Stimulated activated CD4-positive, alpha-beta T cell treated with anti-CD3 and anti-CD28 coated beads, Interleukin-1b, Interleukin-23, amount 100 ng/mL, for 24 hours (primary cell): ENCODE measurements at places on chromosomes 2 and 18.

DNA sequence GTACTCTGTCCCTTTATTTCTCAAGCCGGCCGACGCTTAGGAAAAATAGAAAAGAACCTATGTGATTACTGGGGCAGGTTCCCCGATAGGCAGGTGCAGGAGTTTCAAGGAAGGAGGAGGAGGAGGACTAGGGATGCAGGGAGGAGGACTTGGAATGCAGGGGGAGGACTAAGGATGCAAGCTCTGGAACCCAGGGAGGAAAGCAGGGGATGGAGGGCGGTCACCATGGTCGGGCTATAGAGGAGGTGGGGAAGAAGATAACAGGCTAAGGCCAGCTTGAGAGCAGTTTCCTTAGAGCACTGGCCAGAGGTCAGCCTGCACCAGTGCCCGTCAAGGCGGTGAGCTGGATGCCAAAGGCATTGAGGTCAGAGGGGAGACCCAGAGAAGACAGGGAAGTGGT is 18.7 kb upstream of the B3GNT7 start:
- no peak for DNase-seq

- DNase-seq: no peak
Observed at GRCh38 chr2:163884416-163884815, 148.6 kb upstream of the FIGN start.

DNA sequence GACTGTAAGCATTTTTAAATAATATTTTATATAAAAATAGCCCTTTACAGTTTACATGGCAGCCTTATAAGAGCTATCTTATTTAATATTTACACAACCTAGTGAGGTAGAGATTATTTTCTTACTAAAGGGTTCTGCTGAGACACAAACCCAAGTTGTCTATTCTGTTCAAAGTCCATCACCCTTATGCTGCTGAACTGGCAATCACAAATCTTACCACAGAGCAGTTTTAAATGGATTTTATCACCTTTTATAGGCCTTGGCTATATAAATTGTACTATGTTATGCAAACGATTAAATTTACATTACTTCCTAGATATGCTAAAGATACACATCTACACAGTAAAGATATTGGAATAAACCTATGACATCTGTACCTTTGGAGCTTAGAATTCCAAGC is 40.7 kb downstream of the RBM45 start:
- no peak for DNase-seq

- no peak for DNase-seq
Observed at GRCh38 chr2:220277445-220277975, 650.1 kb downstream of the SLC4A3 start.

DNA sequence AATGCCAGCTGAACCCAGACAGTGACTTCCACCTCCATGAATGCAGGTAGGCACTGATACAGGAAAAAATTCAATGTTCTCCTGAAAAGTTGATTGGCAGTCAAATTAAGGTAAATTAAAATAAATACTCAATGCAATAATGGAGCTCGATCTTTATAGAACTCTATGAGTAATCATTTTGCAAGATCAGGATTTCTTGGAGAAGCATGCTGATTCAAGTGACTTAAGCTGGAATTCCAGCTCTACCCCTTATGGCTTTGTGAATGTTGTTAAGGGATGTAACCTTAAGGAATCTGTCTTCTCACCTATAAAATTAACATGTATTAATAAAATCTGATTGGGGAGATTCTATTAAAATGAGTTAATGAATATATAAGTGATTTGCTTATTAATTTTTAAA is 145.1 kb downstream of the QPCT start:
- no peak for DNase-seq

- no peak for DNase-seq
Observed at GRCh38 chr2:64390586-64390985, 63.4 kb upstream of the LGALSL start.

- no peak for DNase-seq
Observed at GRCh38 chr18:76498064-76498463, 3.0 kb upstream of the ZNF516 start.

GRCh38 chr2:132521341-132521740 is 104.7 kb downstream of the GPR39 start:
- DNase-seq: no peak

DNA sequence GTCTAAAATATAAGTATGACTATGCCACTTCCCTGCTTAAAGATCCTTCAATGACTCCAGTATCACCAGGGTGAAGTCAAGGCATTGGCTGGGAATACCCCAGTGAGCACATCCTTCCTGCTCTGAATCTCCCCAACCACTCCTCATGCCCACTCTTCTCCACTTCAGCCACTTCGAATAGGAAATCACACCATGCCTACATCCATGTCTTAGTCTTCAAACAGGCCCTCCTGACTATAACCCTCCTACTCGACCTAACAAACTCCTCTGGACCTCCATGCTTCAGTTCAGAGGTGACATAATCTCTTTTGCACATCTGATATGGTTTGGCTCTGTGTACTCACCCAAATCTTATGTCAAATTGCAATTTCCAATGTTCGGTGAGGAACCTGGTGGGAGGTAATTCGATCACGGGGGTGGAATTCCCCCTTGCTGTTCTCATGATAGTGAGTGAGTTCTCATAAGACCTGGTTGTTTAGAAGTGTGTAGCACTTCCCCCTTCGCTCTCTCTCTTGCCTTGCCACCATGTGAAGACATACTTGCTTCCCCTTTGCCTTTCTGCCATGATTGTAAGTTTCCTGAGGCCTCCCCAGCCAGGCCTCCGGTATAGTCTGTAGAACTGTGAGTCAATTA is 87.8 kb upstream of the TFCP2L1 start:
- no peak for DNase-seq

GRCh38 chr18:326846-327245 is 59.0 kb upstream of the THOC1 start:
- DNase-seq: no peak

DNA sequence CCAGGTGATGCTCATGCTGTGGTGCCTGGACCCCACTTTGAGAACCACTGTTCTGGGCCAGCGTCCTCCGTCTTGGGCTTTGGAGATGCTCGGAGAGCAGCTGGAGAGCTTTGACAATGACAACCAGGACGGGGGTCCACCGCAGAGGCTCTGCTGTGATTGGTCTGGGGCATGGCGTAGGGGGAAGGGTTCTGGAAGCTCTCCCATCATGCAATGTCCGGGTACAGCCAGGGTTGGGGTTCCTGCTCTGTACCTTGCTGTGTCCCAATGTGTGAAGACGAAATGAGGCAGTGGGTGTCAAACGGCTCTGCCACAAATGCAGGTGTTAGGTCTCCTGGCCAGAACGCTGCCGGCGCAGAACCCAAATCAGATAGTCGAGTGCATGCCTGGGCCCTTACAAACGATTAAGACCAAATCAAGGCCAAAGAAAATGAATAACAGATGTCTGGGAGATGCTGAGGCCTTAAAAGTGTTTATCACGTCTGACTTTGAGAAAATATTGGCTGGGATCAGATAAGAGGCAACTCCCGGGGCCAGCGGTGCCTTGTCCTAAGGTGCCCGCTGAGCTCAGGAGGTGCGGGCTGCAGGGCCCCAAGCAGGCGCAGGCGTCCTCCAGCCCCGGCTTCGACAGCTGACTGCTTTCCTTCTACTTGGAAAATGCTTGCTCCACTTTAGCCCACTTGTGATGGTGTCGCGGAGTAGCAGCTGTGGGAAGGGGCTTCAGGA is 117.2 kb downstream of the VAPA start:
- DNase-seq: no peak

- DNase-seq: no peak
Observed at GRCh38 chr2:106833256-106833655, 52.7 kb downstream of the ST6GAL2 start.

GRCh38 chr2:32746669-32747068 is 118.8 kb downstream of the TTC27 start:
- DNase-seq: no peak

DNA sequence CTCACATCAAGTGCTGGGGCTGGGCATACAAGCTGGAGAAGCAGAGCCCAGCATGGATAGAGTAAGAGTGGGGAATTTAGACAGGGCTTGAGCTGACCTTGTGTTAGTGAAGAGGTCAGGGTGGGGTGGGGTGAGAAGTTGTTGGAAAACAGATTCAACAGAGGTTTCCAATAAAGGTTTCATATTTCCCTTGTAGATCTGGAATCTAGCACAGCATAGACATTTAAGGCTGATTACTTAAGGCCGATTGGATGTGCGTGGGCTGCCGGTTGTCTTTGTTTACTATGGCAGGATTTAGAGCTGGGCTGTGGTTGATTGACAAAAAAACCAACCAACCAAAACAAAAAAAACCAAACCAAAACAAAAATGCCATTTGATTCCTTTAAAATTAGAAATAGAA is 114.9 kb upstream of the SEC11C start:
- DNase-seq: no peak

GRCh38 chr2:103004426-103004942 is 242.7 kb downstream of the TMEM182 start:
- no peak for DNase-seq

GRCh38 chr18:11897781-11898180 is 10.3 kb downstream of the MPPE1 start:
- no peak for DNase-seq

DNA sequence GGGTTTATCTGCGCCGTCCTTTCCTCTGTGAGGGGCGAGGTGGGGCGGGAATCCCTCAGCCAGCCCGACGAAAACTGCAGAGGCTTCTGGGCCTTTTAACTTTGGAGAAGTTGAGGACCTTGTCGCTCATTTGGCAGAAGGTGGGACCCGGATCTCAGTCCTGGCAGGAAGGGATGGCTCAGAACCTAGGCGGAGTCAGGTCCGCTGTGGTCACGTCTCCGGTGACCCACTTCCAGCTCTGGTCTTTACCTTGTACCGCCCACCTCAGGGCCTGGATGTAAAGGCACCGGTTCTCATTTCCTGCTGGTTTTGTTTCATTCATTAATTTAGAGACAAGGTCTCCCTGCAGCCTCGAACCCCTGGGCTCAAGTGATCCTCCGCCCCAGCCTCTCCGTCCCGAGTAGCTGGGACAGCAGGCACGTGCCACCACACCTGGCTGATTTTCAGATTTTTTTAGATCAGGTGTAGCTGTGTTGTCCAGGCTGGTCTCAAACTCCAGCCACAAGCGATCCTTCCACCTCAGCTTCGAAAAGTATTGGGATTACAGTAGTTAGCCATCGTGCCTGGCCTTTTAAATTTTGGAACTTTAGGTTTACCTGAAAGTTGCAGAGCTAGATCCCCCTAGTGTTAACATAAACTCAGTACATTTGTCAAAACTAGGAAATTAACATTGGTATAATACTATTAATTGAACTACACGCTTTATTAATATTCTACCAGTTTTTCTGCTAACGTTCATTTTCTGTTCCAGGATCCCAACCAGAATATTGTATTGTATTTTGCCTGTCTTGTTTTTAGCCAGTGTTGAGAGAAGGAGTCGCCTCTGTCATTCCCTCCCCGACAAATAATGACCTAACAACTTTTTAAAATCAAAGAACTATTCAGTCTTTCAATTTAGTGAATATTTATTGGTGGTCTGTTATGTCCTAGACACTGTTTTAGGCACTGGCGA is 852 bp downstream of the POLI start:
- DNase-seq: peak; percentile 28

- DNase-seq: no peak
Observed at GRCh38 chr2:182591774-182592173, 124.3 kb upstream of the DNAJC10 start.

DNA sequence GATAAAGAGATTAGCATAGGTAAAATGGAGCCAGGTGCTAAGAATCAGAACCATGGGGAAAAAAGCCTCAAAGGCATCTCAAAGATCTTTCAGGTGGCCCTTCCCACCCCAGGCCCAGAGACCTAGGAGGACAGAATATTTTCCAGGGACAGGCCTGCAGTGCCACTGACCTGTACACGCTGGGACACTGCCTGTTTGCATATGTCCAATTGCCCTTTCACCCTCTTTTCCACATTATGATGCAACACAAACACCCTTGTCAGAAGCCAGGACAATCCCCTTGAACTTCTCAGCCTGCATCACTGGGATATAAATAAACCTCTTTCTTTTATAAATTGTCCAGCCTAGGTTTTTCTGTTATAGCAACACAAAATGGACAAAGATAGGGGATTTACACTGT is 419.1 kb downstream of the TRIB2 start:
- DNase-seq: no peak

GRCh38 chr2:138712212-138712979 is 67.8 kb downstream of the NXPH2 start:
- DNase-seq: no peak

DNA sequence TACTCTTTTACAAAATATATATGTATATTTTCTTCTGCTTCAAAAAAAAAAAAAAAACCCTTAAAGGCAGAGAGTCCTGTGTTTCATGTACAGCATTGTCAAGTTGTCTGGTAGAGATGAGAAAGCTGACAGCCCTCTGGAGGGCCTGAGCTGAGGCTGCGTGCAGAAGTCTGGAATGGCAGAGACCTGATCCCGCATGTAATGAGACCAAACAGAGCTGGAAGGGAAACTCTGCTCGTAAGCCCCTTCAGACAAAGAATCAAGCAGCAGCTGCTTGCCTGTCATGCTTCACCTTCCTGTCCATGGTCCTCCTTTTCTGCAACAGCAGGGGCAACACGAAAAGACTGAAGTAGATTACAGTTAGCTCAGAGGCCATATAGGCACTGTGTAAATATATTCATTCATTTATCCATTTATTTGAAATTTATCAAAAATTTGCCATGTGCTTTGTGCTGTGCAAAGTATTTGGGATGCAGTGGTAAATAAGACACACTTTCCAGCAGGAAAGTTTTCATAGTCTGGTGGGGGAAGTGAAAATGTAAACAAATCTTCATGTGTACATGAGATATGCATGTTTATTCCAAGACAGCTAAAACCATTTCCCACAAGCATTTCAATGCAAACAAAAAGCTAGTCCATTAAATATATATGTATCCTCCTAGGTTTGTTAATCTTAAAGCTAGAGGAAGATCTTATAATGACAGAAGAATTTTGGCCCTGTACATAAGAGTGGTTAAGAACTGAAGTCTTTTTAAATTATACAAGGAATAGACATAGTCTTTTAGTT is 912.7 kb downstream of the CPS1 start:
- DNase-seq: no peak
